SJCRH30 (cell line): ENCODE measurements at places on chromosomes 1 and 21. TPM values are rescaled to one million over a fixed set of nuclear protein-coding genes. Genes with fewer than 3 reads are reported as not detected.

DNA sequence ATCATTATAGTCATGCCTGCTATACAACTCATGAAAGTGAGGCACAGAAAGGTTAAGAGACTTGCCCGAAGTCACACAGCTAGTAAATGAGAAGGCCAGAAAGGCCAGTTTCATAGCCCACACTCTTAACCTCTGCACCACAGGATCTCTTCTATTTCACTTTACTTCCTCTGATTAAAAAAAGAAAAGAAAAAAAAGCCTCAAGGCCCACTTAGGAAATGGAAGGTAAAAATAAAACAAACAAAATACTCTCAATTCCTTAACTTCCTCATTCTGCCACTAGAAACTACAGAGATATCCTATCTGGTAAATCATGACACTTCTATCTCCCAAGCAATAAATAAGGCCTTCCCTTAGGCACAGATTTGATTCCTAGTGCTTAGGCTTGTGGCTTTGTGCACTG, 7.6 kb upstream of the ENAH start:
- no peak overlapping the region for H3K27ac ChIP-seq
- no peaks in the 10 kb centered on the region for H3K27me3 ChIP-seq
- no peak for DNase-seq
- H3K4me1 ChIP-seq = peaks cover 29% of the 10 kb centered on the region
- no peaks in the 10 kb centered on the region for H3K36me3 ChIP-seq

GRCh38 chr1:241976229-241976628, 18.7 kb downstream of the BECN2 start:
- no peak overlapping the region for H3K4me3 ChIP-seq
- no peak overlapping the region for H3K27ac ChIP-seq
- H3K36me3 ChIP-seq = no peaks in the 10 kb centered on the region

- no peak for DNase-seq
- peaks cover 45% of the 10 kb centered on the region for H3K27me3 ChIP-seq
- no peak overlapping the region for H3K4me3 ChIP-seq
- no peaks in the 10 kb centered on the region for H3K36me3 ChIP-seq
- H3K27ac ChIP-seq = no peak overlapping the region
Measured at GRCh38 chr1:24898909-24899439, 31.1 kb downstream of the RUNX3 start.

- H3K27me3 ChIP-seq = no peaks in the 10 kb centered on the region
- no peak for DNase-seq
- no peak overlapping the region for H3K4me3 ChIP-seq
- no peak overlapping the region for H3K27ac ChIP-seq
Measured at GRCh38 chr1:86695400-86695799, 9.0 kb upstream of the SH3GLB1 start.

GRCh38 chr1:153960206-153960605, 1.8 kb upstream of the CRTC2 start:
- H3K4me1 ChIP-seq = peaks cover 2% of the 10 kb centered on the region; the same call in 1 of the 2 replicates
- no peak overlapping the region for H3K27ac ChIP-seq

The SPATA17 gene
- total RNA-seq = 0.03 and 0.49 TPM in 2 replicates
